Omental fat pad (tissue), 4 donors: ENCODE measurements at places on chromosomes 12 and 14. TPM values are rescaled to one million over a fixed set of nuclear protein-coding genes. Genes with fewer than 3 reads are reported as not detected.

GRCh38 chr12:109432431-109432830, 44.7 kb downstream of the KCTD10 start:
- no peak for DNase-seq

- no peak for DNase-seq
Measured at GRCh38 chr14:99225436-99226203, 46.4 kb downstream of the BCL11B start.

DNA sequence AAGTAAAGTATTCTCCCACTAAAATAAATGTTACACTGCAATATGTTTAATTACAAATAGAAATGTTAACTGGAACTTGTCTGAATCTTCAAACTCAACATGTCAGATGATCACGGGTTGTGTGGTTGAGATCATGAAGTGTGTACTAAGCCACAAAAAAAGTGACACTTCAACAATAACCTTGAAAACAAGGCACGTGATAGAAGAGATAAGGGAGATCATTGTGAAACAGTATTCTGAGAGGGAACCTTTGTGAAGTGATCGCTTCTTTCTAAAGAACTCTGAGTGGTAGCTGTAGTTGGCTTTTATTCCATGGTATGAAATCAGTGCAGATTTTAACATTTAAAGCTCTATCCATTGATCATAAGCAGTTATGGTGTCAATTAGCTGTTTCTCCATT, 60.0 kb downstream of the LIN52 start:
- DNase-seq, result no peak

- DNase-seq, result no peak
Measured at GRCh38 chr12:108779998-108780688, 48.8 kb upstream of the CORO1C start.

DNA sequence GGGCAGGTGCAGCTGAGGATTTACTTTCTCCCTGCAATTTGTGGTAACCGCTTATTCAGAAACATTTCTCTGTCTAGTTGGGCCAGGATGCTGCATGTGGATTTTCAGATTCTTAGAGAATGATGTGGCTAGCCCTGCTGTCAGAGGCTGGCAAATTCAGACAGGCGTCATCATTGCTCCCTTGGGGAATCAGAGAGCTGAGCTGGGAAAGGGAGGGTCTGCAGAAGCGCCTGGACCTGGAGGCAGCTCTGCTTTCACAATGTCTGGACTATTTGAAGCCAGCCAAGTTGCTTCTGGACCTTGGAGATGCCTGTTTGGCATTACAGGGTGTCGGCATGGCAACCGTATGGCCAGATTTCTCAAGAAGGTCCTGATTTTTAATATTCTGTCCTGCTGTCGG, 3.4 kb downstream of the GALNT16 start:
- DNase-seq, result peak; percentile 44

DNA sequence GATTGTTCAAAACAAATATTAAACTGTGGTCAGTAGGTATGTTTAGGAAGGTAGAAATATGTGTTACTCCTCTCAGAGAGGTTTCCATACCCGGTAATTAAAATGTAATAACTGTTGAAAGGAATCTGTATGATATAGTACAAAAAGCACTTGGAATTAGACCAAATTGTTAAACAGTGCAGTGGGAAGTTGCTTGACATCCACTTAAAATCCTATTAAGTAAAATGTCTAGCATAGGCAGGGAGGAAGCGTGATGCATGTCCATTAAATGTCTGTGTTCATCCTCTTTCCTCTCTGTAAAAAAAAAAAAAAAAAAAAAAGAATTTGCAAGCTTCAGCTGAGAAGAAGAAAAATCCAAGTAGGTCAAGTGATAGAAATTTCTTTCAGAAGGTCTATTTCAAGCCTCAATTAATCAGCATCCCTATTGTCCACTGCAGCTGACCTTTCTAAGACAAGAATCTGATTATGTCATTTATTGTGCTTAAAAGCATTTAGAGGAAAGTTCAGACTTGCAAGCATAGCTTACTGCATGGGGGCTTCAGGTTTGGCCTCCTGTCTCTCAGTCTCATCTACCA, 265.6 kb upstream of the RGS6 start:
- no peak for DNase-seq

DNA sequence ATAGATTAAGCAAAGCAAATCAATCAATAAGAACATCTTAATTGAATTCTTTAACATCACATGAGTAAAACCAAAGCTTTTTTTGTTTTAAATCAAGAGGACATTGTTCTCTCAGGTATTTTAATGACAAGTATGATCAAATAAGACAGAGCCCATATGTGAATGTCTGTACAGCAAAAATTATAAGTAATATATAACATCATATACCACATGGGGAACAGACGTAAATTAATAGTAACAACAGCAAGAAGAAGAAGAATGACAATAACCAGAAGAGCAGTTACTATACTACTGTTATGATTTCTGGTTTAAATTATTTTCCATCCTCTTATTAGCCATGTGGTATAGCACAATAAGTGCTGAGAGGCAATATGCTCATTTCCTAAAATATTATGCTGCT, 335.5 kb downstream of the ADAMTS20 start:
- DNase-seq, result no peak

The GARIN6 gene
- not detected for total RNA-seq

The CLEC9A gene
- not detected for total RNA-seq

The KERA gene
- total RNA-seq, result not detected
